Naive thymus-derived CD8-positive, alpha-beta T cell (primary cell): ENCODE measurements at places on chromosomes 6 and 20. TPM values are rescaled to one million over a fixed set of nuclear protein-coding genes. Genes with fewer than 3 reads are reported as not detected.

Gene MAP3K5
- 7.7 TPM for total RNA-seq

Gene C4A
- 6.0 TPM for total RNA-seq

Gene ZSWIM3
- 4.4 TPM for total RNA-seq

GRCh38 chr6:130381459-130382380, 15.9 kb downstream of the TMEM200A start:
- no peak overlapping the region for H3K27ac ChIP-seq
- no peaks in the 10 kb centered on the region for H3K36me3 ChIP-seq
- peaks cover 19% of the 10 kb centered on the region for H3K4me1 ChIP-seq
- peak overlapping the region; percentile 12 for H3K4me3 ChIP-seq

DNA sequence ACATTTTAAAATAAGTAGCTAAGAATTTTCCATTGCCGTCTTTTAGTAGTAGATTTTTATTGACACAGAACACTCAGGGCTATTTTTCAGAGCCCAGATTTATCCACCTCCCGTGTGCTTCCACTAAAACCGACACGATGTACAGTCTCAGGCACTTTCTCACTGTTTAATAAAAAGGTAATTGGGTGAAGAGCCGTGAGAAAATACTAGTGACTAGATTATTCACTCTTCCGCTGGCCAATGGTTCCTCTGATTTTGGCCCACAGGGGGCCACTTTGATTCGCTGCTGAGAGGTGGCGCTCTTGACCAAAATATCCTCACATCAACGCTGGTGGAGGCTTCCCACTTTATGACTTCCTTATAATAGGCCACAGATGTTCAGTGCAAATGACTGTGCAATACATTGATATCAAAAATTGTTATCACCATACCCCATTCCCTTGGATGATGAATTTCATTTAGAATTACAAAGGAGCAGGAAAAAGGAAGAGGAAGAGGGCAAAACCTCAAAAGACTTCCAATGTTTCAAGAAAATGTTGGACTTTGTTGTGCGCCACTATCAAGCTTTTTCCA, 12.3 kb upstream of the HDDC2 start:
- peaks cover 6% of the 10 kb centered on the region for H3K27me3 ChIP-seq
- peak; percentile 36 for DNase-seq
- no peaks in the 10 kb centered on the region for H3K36me3 ChIP-seq
- H3K4me3 ChIP-seq = no peak overlapping the region
- peaks cover 2% of the 10 kb centered on the region for H3K4me1 ChIP-seq

Gene SRC
- 2.4 TPM for total RNA-seq

GRCh38 chr6:87274660-87275274, 47.6 kb upstream of the SMIM8 start:
- H3K4me3 ChIP-seq = no peak overlapping the region
- H3K36me3 ChIP-seq = no peaks in the 10 kb centered on the region
- no peak for DNase-seq
- H3K27me3 ChIP-seq = no peaks in the 10 kb centered on the region
- no peak overlapping the region for H3K27ac ChIP-seq

DNA sequence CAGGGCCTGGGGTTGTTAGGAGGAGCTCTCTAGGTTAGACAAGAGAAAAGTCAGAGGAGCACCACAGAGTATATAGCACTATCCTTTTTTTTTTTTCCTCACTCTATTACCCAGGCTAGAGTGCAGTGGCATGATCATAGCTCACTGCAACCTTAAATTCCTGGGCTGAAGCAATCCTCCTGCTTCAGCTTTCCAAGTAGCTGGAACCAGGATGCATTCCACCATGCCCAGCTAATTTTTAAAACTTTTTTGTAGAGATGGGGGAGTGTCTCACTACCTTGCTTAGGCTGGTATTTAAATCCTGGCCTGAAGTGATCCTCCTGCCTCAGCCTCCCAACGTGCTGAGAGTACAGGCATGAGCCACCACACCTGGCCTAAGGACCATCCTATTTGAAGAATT, 19.3 kb upstream of the AKIRIN2 start:
- DNase-seq = no peak
- peaks cover 44% of the 10 kb centered on the region for H3K4me1 ChIP-seq
- H3K27me3 ChIP-seq = no peaks in the 10 kb centered on the region
- no peak overlapping the region for H3K27ac ChIP-seq

DNA sequence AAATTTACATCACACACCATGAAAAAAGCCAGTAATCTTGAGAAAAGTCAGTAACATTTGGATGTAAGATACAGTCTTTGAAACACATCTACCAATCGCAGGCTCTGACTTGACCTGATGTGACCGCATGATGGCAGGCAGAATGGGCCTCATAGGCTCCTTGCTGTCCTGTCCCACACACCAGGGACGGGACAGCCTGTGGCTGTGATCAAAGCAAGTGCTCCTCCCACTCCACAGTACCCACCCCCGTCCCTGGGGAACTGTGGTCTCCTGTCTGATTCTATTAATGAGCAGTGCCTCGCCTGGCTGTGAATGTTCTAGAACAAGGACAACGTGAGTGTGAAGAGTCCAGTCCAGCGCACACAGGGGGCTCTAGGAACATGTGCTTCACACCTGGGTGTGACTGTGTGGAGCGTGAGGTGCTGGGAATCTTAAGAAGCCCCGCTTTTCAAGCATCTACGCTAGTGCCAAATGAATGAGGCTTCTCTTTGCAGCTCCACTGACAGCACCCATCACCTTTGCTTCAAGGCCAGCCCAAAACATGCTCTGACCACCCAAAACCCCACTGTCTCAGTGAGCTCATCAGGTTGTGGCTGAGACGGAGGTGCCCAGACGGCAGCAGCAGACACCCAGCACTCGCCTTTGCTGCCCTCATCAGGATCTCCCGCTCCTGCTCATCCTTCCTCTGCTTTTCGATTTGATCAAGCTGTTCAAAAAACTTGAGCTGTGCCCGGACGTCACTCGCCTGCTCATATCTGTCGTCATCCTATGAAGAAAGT, 67.1 kb downstream of the TAF4 start:
- H3K4me3 ChIP-seq = no peak overlapping the region
- peaks cover 2% of the 10 kb centered on the region for H3K4me1 ChIP-seq
- no peak overlapping the region for H3K27ac ChIP-seq
- no peak for DNase-seq

DNA sequence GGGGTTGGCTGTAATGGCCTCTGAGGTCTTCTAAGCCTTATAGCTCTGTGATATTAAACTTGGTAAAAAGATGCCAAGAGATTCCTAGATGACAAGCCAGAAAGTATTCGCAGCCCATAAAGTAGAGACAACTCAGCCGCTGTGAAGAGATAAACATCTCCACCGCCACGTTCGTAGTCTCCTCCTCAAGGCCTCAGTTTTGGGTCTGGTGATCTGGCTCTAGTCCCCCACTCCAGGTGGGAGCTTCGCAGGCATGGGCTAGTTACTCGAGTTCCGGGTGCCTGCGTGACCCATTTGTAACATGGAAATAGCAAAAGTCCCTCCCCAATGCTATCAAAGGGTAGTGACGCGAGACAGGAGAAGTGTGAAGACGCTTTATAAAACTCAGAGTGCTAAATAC, 28.3 kb upstream of the AFDN start:
- peaks cover 20% of the 10 kb centered on the region for H3K4me1 ChIP-seq
- no peak overlapping the region for H3K4me3 ChIP-seq
- no peak overlapping the region for H3K27ac ChIP-seq
- no peak for DNase-seq
- no peaks in the 10 kb centered on the region for H3K36me3 ChIP-seq
- H3K27me3 ChIP-seq = peaks cover 36% of the 10 kb centered on the region

DNA sequence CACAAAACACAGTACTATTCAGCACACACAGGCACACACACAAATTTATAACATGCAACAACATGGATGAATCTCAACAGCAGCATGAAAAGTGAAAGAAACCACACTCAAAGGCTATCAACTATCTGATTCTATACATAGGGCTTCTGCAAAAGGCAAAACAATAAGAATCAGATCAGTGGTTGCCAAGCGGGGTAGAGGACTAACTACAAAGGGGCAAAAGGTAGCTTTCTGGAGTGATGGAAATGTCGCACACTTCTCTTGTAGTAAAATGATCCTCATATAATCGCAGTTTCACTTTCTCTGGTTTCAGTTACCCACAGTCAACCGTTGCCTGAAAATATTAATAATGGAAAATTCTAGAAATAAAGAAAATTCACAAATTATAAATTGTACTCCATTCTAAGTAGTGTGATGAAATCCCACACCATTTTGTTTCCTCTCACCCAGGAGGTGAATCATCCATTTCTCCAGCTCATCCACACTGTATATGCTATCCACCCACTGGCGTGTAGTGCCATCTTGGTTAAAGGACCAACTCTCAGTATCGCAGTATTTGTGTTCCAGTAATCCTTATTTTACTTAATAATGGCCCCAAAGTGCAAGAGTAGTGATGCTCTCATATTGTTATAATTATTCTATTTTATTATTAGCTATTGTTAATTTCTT, 12.8 kb upstream of the PLN start:
- H3K4me1 ChIP-seq = peaks cover 47% of the 10 kb centered on the region
- no peaks in the 10 kb centered on the region for H3K27me3 ChIP-seq
- H3K36me3 ChIP-seq = peaks cover 31% of the 10 kb centered on the region
- no peak overlapping the region for H3K4me3 ChIP-seq
- DNase-seq = no peak

DNA sequence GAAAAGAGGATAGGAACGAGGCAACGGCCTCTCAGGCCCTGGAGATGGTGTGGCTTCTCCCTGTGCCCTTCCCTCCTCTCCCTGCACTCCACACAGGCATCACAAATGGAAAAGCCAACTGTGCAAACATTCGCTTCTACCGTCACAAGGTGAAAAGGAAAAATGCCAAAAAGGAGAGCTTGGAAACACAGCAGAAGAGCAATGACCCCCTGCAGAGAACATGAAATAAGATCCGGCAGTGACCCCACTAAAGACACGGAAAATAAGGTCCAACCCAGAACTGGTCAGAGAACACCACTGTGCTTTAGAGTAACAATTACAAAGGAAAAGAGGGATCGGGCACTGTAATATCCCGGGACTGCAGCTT, 63.0 kb downstream of the SLC22A23 start:
- H3K36me3 ChIP-seq = no peaks in the 10 kb centered on the region
- DNase-seq = no peak
- H3K4me1 ChIP-seq = no peaks in the 10 kb centered on the region
- H3K27ac ChIP-seq = no peak overlapping the region
- no peaks in the 10 kb centered on the region for H3K27me3 ChIP-seq
- no peak overlapping the region for H3K4me3 ChIP-seq

Gene GSTA2
- total RNA-seq = not detected

GRCh38 chr20:44231713-44232468, 15.2 kb upstream of the GDAP1L1 start:
- DNase-seq = no peak
- H3K36me3 ChIP-seq = no peaks in the 10 kb centered on the region
- H3K27me3 ChIP-seq = no peaks in the 10 kb centered on the region
- H3K4me1 ChIP-seq = peaks cover 6% of the 10 kb centered on the region
- H3K27ac ChIP-seq = no peak overlapping the region

Gene DLK2
- total RNA-seq = 1.2 TPM

GRCh38 chr20:51861726-51862466, 59.6 kb upstream of the SALL4 start:
- H3K27me3 ChIP-seq = peaks cover 6% of the 10 kb centered on the region
- no peak overlapping the region for H3K4me3 ChIP-seq
- no peak for DNase-seq
- H3K36me3 ChIP-seq = no peaks in the 10 kb centered on the region
- no peak overlapping the region for H3K27ac ChIP-seq

Gene ZKSCAN8
- 45.0 TPM for total RNA-seq

GRCh38 chr6:125220712-125221111, 67.1 kb downstream of the TPD52L1 start:
- H3K27ac ChIP-seq = no peak overlapping the region
- no peaks in the 10 kb centered on the region for H3K36me3 ChIP-seq
- H3K4me3 ChIP-seq = no peak overlapping the region
- DNase-seq = no peak
- H3K27me3 ChIP-seq = peaks cover 3% of the 10 kb centered on the region

Gene LAMA4
- total RNA-seq = not detected

DNA sequence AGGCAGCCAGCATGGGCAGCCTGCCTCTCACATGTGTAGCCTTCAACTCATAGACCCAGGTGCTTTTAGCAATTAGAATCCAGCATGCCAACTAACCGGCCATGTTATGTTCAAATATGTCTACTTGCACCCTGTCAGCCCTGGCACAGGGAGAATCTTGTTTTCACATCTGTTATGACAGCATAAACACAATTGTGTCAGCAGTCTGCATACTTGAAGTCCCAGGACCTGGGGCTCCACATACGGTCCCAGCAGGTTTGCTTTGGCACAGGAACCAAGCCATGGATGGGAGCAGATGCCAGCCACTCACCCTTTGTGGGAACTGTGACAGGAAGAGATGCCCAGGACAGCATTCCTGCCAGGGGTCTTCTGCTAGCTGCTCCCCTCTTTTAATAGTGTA, 67.2 kb upstream of the SYNDIG1 start:
- H3K27me3 ChIP-seq = no peaks in the 10 kb centered on the region
- no peak overlapping the region for H3K27ac ChIP-seq
- no peak for DNase-seq
- no peaks in the 10 kb centered on the region for H3K36me3 ChIP-seq

DNA sequence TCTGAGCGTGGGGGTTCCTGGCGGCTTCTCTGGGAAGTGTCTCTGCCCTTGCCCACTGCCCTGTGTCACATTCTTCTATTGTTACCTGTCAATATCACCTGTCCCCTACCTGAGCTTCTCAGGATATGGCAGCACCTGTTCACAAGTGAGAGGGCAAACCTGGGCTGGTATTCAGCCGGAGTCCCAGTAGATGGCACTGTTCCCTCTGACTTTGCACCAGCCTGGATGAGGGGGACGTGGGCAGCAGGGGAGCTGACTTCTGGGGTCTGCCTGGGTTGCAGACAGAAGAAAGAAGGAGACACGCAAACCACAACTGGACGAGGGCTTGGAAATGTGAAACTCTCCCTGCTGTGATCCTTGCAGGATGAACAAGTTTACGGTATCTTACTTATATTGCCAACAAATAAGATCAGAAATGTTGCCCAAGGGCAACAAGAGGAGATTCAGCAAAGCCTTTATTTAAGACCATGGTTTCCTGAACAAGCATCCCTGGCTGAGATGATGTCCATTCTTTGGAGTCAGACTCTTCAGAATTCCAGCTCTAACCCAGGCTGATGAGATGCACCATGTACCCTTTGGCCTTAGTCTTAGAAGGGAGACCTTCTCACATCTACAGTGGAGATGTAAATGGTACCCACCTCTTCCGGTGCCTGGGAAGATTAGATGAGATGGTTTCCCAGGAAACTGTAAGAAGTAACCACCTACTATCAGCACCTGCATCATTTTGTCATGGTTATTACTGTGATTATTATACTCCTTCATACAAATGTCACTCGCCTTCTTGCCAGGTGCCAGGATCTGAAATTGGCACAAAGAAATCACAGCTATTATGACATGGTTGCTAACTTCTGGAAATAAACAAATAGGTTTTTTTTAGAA, 400.0 kb upstream of the CDH4 start:
- no peaks in the 10 kb centered on the region for H3K36me3 ChIP-seq
- no peak overlapping the region for H3K27ac ChIP-seq
- DNase-seq = no peak
- no peaks in the 10 kb centered on the region for H3K4me1 ChIP-seq

- H3K27me3 ChIP-seq = no peaks in the 10 kb centered on the region
- no peak overlapping the region for H3K4me3 ChIP-seq
- no peak overlapping the region for H3K27ac ChIP-seq
- H3K4me1 ChIP-seq = peaks cover 4% of the 10 kb centered on the region
Observed at GRCh38 chr6:142627474-142627873, 317.5 kb downstream of the HIVEP2 start.

Gene EPPIN
- total RNA-seq = not detected
